ENCODE measurements at places on chromosomes 5 and 9. TPM values are rescaled to one million over a fixed set of nuclear protein-coding genes. Genes with fewer than 3 reads are reported as not detected.

NOL6 gene
- 31.5 TPM for total RNA-seq

PCDHB4 gene
- total RNA-seq: not detected

POLR3G gene
- total RNA-seq: 14.6 TPM

GRM6 gene
- total RNA-seq: not detected

PTPRD gene
- 1.3 TPM for total RNA-seq

EQTN gene
- total RNA-seq: not detected

C1QTNF2 gene
- 0.74 TPM for total RNA-seq

SLCO6A1 gene
- total RNA-seq: not detected

ANKRD31 gene
- total RNA-seq: under 0.01 TPM

OR1J2 gene
- total RNA-seq: not detected

IFNA13 gene
- not detected for total RNA-seq

Data from bronchus fibroblast of lung (primary cell).